ENCODE measurements at places on chromosomes 3 and 15.

DNA sequence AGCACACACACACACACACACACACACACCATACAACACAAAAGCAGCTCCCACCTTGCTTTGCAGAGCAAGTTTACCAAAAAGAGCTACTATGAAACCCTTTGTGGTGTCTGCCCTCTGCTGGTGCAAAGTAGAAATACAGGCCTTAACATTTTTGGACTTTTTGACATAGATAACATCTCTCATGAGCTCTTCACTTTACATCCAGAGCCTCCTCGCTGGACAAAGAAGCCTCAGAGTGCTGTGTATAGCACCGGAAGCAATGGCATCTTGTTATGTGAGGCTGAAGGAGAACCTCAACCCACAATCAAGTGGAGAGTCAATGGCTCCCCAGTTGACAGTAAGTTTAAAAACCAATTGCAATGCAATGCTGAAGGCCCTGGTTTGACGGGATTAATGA lies 157.9 kb downstream of the CHL1 start:
- no peak for DNase-seq

DNA sequence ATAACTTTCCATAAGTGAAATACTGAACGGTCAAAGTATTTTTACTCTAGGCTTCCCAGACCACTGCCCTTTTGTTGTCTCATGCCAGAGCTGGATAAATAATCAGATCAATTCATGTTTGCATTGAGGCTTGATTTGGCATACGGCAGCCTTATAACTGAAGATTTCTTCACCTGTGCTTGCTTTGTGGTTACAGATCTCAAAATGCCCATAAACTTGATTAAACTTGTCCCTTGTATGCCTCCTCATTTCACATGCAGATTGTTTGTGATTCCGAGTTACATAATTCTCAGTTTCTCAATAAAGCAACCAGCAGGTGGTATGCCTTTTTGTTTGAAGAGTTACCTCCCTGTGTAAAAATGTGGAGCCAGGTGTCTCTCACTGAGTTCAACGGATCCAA lies 211.4 kb upstream of the LRIG1 start:
- DNase-seq = no peak

DNA sequence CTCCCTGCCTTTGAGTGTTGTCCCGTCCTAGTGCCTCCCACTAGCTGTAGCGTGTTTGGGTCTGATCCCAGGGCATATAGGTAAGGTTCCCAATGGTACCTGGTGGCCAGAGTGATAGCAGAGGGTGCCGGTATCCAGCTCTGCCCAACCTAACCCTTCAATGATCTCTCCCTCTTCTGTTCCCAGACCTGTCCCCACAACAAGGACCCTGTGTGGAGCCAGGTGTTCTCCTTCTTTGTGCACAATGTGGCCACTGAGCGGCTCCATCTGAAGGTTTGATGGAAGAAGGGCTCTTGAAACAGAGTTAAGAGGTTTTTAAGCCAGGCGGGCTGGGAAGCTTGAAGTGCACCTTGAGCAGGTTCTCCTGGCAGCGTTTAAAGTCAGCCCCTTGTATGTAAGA lies 35.5 kb downstream of the ESYT3 start:
- no peak for DNase-seq

- no peak for DNase-seq
These were observed 23.1 kb upstream of the TRIM71 start for GRCh38 chr3:32794487-32795308.

DNA sequence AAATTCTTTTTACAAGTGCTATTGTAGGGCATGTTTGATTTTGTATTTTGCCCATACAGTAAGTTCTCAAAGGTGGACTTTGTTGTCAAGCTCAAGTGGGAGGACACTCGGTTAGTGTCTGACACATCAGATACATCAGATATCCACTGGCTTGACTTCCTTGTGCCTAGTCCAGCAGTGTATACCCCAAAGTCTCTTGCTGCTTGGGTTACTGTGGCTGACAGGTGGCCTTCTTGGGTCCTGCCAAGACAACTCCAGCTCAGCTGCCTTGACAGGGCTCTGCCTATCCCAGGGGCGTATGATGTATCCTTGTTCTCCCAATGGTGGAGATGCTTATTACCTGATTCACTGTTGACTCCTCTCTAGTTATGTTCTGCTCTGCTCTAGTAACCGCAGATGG lies 214.9 kb downstream of the CBLB start:
- DNase-seq = no peak

DNA sequence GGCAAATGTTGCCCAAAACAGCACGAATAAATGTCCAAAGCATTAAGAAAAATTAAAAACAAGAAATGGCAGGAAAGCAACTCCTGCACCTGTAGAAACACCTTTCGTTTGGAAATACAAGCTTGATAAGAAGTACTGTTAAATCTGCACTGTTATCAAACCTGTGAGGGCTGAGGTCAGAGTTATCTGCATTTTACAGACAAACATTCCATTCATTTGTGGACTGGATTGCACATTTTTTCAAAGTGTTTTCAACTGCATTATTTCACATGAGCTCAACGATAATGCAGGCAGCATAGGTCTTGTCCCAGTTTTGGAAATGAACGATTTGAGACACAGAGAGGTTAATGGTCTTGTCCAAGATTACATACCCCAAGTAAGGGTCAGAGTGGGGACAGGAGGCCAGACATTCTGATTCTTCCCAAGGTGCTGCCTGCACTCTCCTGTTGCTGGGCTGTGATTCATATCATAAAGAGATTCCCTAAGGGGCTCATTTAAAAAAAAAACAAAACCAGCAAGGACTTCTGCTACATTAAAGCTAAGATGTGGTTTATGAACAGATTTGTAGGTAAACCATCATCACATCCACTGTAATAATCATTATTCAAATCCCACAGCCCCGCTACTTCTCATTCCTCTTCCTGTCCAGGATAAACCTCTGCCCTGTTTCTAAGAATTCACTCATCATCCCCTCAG lies 13.0 kb downstream of the GUCA1C start:
- no peak for DNase-seq

GRCh38 chr3:184426691-184427141 lies 46.9 kb downstream of the CHRD start:
- no peak for DNase-seq

- DNase-seq = no peak
These were observed 82.6 kb downstream of the FNDC3B start for GRCh38 chr3:172121981-172122380.

- no peak for DNase-seq
These were observed 26.2 kb upstream of the ATP13A3 start for GRCh38 chr3:194512895-194513601.

DNA sequence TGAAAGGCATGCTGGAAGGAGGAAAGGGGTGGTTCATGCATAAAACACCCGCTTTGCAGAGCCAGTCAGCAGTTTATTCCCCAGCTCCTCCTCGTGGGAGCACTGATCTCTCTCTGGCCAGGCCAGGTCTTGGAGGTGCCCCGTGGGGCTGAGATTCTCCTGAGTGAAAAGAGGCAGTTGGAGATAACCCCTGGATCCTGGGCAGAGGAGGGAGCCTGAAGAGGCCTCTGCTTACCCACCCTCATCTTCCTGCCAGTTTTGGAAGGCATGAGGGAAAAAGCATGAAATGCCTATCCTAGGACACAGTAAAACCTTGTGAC lies 108.3 kb downstream of the SEMA5B start:
- no peak for DNase-seq

DNA sequence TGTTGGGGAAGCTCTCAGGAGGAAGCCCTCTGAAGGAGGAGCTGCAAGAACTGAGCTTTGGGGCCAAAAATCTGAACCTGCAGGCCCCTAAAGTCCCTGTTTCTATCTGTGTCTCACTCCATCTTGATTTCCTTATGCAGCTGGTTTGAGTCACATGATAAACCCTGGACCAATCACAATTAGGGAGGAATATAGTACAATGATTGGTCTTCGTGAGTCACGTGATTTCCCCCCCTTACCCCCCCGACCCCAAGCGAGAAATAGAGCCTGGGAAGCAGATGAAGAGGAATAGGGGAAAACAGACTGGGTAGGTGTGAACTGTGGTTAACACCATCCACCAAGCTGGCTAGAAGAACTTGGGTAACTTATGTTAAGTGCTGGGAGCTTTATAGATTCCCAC lies 12.9 kb downstream of the CRABP1 start:
- DNase-seq = no peak

DNA sequence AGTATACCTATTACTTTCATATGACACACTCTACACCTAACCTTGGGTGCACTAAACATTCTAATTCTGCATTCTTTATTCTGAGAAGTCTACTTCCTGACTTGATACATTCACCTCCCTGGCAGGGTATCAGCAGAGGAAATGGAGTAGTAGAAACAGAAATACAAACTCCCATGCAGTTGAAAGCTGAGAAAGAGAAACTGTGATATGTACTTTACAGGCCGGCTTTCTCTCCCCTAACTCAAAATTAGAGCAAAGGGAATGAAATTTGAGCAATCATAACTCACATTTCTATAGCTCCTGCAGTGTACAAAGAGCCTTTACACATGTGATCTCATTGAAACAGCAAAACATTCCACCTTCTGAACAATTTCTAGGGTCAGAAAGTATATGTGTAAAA lies 135.5 kb upstream of the COL8A1 start:
- DNase-seq = no peak

DNA sequence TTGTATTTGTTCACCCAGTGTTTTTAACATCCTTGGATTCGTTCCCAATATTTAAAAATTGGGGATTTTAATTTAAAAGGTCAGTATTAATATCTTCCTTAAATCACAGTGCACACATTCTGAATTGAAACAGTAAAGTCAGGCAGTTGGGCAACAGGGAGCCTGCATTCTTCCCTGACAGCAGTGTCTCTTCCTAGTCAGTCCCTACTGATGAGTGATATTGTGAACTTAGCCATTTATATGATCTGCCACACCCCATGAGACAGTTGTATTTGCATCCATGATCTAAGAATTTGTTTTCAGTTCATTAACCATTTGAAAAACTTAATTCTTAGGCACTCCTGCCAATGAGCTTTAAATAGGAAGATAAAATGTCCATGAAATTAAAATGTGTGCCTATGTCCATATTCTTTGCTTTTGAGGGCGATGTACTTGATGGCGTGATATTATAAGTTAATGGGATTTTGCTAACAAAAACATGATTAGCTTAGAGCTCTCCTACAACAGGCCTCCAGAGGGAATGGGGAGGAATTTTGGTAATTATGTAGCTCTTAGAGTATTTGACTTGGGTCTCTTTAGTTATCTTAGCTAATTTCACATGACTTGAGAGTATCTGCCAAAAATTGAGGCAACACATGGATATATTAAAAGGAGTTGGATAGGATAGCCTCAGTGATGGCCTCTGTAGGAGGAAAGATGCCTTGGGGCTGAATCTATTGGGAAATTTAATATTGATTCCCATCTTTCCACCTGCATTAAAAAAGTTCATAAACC lies 219.3 kb downstream of the PTPRG start:
- DNase-seq = no peak

- DNase-seq = no peak
These were observed 573.2 kb downstream of the DIPK2A start for GRCh38 chr3:144544871-144545270.

- no peak for DNase-seq
These were observed 13.0 kb upstream of the ONECUT1 start for GRCh38 chr15:52803108-52803466.

GRCh38 chr3:58041826-58042324 lies 33.7 kb downstream of the FLNB start:
- peak; percentile 79 for DNase-seq

DNA sequence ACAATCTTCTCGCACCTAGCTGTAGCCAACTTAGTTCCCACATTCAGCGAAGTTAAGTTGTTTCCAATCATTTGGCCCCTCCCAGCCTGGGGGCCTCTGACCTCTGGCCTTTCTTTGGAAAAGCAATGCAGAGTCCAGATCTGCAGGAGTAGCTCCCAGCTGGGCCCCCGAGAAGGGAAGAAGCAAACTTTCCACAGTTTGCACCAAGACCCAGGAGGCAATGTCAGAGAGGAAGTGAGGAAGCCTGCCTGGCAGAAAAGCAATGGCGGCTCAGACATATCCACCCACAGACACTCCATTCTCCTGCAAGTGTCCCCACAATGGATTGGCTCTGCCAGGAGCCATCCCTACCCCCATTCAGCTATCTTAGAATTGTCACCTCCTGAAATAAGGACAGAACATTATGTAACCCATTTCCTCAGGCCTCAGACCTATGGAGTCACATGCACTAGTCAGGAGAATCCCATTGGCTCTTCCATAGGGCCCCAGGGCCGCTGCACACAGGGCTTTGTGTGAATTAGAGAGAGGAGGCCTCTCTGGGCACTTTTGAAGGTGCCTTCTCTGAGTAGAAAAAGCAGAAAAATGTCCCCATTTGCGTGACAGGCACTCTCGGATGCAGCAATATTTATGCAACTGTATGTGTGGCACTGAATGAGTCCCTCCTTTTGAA lies 3.0 kb upstream of the BUB1B start:
- DNase-seq = no peak

DNA sequence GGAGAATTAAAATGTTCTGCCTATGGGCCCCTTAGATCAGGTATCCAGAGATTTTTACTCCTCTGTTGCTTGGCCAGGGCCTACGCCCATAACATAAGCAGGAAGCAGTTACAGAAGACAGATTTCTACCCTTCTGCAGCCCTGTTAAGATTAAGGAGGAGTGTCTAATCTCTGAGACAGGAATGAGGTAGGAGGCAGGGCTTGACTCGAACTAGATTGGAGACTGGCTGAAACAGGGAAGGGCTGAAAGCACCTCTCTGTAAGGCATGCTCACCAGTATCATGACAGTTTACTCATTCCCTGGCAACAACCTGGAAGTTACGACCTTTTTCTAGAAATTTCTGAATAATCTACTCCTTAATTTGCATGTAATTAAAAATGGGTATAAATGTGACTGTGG lies 16.7 kb downstream of the PLA2G4D start:
- no peak for DNase-seq

DNA sequence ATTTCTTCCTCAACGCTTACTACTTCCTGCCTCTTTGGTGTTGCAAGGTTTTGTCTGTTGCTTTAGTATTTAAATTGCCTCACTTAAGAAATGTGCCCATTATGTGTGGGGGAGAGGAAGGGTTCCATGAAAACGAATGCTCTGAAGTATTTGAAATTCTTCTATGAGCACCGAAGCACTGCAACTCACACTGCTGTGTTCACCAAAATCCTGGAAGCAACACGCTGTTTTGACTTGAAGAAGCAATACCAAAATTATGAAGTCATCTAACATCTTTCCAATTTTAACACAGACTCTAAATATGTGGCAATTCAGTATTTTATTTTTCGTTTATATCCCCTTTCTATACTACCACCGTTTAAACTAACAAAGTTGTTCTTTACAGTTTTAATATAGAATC lies 101.5 kb downstream of the RBMS3 start:
- no peak for DNase-seq

- no peak for DNase-seq
These were observed 80.6 kb downstream of the FBXL22 start for GRCh38 chr15:63677778-63678177.

GRCh38 chr3:149813367-149814281 lies 609 bp downstream of the RNF13 start:
- no peak for DNase-seq

- DNase-seq = no peak
These were observed 749.0 kb downstream of the NSUN3 start for GRCh38 chr3:94811836-94812235.

- no peak for DNase-seq
These were observed 81.9 kb upstream of the SLCO2A1 start for GRCh38 chr3:134111616-134112015.

GRCh38 chr3:10248984-10249748 lies 907 bp downstream of the TATDN2 start:
- DNase-seq = no peak

GRCh38 chr3:191290311-191291025 lies 38.7 kb upstream of the CCDC50 start:
- no peak for DNase-seq

Data from HS-5 (cell line).